ENCODE measurements at places on chromosomes 5 and 9. TPM values are rescaled to one million over a fixed set of nuclear protein-coding genes. Genes with fewer than 3 reads are reported as not detected.

GRCh38 chr5:178991190-178992145, 3.7 kb downstream of the GRM6 start:
- DNase-seq, result no peak

The TMEM141 gene
- 73.6 TPM for total RNA-seq

The ZNF454 gene
- 0.61 TPM for total RNA-seq

- no peak for DNase-seq
These were observed 14.7 kb downstream of the SLC6A7 start for GRCh38 chr5:150204590-150204960.

DNA sequence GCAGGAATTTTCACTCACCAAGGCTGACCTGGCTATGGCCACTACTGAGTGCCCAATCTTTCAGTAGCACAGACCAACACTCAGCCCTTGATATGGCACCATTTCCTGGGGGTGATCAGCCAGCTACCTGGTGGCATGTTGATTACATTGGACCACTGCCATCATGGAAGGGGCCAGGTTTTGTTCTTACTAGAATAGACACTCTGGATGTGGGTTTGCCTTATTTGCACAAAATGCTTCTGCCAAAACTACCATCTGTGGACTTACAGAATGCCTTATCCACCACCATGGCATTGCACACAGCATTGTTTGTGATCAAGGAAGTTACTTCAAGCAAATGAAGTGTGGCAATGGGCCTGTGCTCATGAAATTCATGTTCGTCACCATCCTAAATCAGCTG, 69.7 kb upstream of the SH3GL2 start:
- no peak for DNase-seq
